ENCODE measurements at places on chromosomes 13 and 19.

- DNase-seq: no peak
Observed at GRCh38 chr19:5575590-5575989, 7.8 kb upstream of the TINCR start.

- no peak for DNase-seq
Observed at GRCh38 chr19:28960586-28960985, 252.4 kb downstream of the UQCRFS1 start.

DNA sequence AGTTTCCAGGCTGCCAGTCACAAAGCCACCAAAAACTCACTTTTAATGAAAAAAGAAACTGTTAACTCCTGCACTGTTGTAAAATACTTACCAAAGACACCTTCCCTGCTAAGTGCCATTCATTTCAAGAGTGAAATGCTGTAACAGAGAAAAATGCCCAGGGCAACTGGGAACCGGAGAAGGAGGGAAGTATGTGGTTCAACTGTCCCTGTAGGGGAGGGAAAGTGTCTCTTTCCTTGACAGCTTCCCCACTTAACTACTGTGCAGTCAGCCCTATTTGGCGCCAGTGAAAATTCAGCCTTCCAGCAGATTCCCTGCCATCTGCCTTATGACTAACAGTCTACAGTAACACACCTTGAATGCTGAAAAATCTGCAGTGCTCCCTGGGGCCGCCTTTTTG lies 789.0 kb downstream of the DIAPH3 start:
- no peak for DNase-seq

DNA sequence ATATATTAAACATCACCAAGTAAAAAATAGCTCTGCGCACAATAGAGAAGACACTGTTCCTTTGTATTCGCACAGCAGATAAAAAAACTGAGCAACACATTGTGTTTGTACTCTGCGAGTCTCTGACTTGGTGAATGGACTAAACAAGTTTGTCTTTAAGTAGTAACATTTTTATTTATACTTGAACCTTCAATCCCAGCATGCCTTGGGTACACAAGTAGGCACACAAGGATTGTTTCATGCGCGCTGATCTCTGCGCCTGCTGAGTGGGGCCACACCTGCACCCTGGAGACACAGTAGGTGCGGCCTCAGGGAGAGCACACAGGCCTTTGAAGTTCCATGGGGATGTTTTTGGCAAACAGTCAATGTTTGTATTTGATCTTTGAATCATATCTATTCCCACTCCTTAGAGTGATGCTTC lies 318.9 kb downstream of the MYO16 start:
- DNase-seq: no peak

- DNase-seq: no peak
Observed at GRCh38 chr13:107216046-107216755, 648.3 kb upstream of the ARGLU1 start.

GRCh38 chr19:42252365-42253244 lies 2.3 kb downstream of the ERF start:
- no peak for DNase-seq

- DNase-seq: no peak
Observed at GRCh38 chr13:67518785-67519184, 288.6 kb upstream of the PCDH9 start.

GRCh38 chr19:19749908-19750841 lies 17.3 kb upstream of the ZNF14 start:
- no peak for DNase-seq

DNA sequence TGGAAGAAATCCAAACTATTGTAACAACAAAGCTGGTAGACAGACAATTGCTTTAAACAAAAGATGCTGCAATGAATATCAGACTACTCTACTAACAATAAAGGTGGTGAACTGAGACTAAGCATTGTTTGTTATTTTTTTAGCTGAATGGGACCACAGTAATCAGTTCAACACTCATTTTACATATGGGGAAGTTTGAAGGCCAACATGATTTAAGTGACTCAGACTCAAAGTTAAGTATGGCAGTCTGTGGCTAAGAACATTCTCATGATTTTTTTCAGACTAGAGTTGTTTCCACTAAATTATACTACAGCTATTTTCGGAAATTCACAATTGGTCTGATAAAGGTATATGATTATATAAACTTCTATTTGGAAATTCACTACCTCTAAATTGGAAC lies 10.4 kb downstream of the EXOSC8 start:
- no peak for DNase-seq

GRCh38 chr13:21115231-21115630 lies 53.8 kb upstream of the LATS2 start:
- DNase-seq: no peak

- DNase-seq: no peak
Observed at GRCh38 chr13:46655377-46656180, 102.6 kb downstream of the LRCH1 start.

- DNase-seq: no peak
Observed at GRCh38 chr13:99422586-99423220, 78.6 kb upstream of the TM9SF2 start.

GRCh38 chr13:51988988-51989618 lies 22.1 kb downstream of the ATP7B start:
- no peak for DNase-seq

DNA sequence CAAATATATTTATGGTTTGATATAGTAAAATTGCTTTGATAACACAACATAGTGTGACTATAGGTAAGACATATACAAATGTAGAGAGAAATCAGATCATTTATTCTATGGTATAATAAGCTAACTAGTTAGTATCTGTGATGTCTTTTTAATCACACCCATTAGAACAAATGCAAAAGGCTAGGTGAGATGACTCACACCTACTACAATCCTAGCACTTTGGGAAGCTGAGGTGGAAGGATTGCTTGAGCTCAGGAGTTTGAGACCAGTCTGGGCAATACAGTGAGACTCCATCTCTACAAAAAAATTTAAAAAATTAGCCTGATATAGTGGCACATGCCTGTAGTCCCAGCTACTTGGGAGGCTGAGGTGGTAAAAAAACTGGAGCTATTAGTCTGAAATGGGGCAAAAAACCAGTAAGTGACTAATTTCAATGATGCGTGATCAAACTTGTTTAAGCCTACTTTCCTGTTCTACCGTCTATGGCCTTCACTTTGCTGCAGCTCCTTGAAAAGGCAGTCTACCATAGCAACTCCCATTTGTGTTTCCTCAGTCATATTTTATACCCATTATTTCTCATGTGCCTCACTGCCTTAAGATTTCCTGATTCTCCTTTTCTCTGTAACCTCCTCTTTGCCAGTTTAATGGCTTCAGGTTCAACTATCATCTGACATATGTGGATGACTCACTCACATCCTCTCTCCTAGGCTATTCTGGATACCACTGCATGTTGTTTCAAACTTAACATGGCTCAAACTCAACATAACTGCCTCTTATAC lies 12.5 kb downstream of the ALG5 start:
- no peak for DNase-seq

DNA sequence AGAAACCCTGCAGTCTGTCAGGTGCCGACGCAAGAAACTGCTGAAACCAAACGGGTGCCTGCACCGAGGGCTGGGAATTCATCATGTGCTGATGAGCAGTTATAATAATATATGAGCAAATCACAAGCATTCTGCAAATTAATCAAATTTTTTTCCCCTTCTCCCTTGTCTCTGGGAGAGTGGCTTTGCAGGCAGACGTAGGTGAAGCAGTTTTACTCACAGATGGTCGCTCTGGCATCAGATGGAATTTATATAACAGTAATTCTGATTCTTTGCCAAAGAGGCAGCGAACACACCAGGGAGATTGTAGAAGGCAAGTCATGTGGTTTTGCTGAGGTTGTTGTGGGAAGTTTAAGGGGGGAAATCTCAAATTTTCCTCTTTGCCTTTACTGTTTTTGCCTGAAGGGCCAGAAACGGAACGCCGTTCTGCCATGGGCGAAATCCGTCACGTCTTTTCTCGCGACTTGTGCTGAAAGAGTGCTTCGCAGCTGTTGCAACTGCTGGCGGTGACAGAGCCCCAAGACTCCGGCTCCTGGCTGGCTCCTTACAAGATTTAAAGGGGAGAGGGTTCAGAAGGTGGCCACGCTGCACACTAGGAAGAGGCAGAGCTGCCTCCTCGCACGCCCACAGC lies 320.1 kb downstream of the ZNF536 start:
- no peak for DNase-seq

DNA sequence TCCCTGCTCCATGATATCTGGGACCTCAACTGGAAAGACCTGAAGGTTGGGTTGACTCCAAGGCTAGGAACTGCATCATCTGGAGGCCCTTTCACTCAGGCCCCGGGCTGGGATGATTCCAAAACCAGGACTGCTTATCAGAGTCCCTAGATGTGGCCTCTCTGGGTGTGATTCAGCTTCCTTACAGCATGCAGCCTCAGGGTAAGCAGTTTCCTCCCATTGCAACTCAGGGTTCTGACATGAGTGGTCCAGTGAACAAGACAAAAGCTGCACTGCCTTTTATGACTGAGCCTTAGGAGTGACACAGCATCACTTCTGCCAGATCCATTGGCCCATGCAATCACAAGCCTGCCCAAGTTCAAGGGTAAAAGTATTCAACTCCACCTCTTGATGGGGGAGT lies 502.8 kb downstream of the COG6 start:
- no peak for DNase-seq

- DNase-seq: no peak
Observed at GRCh38 chr19:46503848-46504453, 8.3 kb upstream of the PNMA8B start.

DNA sequence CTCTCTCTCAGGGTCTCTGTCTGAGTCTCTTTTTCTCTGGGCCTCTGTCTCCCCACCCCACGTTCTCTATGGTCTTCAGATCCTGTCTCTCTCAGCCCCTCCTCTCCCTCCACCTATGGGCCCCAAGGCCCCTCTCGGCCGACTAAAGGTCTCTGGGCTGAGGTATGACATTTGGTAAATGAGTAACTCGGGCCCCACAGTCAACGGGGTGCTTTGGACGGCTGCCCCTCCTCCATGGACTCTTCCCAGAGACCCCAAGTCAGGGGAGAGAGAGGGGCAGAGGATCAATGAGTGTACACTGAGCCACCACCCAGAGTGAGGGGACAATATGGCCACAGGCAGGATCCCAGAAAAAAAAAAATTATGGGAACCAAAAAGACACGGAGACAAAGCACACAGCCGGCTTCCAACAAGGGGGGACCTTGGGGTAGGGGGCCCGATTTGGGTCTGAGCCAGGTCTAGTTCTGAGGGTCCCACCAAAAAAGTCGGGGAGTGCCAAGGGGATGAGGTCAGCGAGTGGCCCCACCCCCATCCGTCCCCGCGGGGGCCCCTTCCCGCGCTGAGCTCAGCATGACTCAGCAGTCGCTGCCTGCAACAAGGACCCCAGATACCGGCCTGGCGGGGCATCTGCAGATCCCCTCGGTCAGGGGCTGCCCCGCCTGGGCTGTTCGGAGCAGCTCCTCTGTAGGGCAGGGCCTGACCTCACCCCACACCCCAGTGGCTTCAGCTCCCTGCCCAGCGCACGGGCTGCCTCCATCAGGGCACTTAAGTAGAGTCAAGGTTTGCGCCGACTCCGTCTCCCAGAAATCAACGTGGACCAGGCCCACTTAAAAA lies 1.5 kb upstream of the FTL start:
- peak; percentile 64 for DNase-seq

- DNase-seq: no peak
Observed at GRCh38 chr19:52786078-52786463, 520 bp downstream of the ZNF600 start.

- no peak for DNase-seq
Observed at GRCh38 chr19:45567609-45568008, 17.0 kb downstream of the OPA3 start.

DNA sequence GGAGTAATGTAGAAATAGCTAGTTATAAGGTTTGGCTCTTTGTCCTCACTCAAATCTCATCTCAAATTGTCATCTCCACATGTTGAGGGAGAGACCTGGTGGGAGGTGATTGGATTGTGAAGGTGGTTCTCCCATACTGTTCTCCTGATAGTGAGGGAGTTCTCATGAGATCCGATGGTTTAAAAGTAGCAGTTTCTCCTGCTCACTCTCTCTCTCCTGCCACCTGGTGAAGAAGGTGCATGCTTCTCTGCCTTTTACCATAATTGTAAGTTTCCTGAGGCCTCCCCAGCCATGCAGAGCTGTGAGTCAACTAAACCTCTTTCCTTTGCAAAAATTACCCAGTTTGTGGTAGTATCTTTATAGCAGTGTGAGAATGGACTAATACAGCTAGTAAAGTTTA lies 849.4 kb downstream of the DACH1 start:
- no peak for DNase-seq

GRCh38 chr19:28839455-28839854 lies 373.5 kb downstream of the UQCRFS1 start:
- DNase-seq: no peak

- DNase-seq: no peak
Observed at GRCh38 chr13:46401432-46401831, 14.4 kb upstream of the RUBCNL start.

- no peak for DNase-seq
Observed at GRCh38 chr13:90197722-90198121, 1149.8 kb upstream of the MIR17HG start.

DNA sequence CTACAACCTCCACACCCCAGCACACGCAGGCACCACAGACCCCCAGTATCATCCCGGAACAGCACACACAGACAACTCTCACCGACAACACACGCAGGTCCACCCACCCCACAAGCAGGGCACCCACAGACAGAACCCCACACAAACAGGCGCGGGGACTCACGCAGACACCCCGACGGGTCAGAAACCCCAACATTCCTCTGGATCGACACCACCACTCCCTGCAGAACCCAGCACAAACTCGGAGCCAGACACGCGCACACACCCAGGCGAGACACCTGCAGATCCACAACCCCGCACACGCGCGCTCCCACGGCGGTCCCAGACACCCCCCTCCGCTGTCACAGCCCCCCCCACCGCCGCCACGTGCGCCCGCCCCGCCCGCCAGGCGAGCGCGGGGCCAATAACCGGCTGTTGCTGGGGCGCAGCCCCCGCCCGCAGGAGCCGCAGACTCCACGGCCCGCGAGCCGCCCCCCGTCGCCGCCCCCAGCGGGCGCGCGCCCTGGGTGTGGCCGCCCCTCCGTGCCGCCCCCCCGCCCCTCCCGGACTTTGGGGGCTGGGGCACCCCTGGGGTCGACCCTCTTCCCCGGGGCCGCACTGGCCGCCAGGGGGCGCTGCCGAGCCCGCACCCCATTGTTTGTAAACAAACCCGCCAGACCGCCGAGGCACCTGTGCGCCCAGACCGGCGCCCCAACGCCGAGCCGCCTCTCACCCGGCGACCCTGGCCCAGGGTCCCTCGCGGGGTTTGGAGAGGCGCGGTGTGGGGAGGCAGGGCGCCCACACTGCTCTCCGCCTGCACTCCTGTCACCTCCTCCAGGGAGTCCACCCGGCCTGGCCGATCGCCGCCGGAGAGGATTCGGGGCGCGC lies 712 bp downstream of the BBC3 start:
- peak; percentile 82 for DNase-seq

DNA sequence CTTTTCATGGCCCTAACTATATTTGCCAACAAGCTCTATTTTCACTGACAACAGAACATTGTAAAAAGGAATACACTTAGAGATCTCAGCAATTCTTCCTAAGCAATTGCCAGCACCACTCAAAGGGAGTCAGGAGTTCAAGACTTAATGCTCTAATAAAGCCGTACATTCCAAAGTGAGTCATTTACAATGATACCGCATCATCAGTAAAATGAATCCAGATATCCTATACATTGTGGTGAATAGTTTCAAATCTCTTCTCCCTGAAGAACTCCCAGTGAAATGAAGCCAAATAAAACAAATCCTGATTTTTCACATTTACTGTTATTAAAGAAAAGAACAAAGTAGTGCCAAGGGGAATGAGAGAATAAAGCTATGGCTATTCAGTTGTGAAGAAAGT lies 2898.7 kb upstream of the PCDH20 start:
- no peak for DNase-seq

- peak; percentile 32 for DNase-seq
Observed at GRCh38 chr19:16875584-16876555, 12.9 kb upstream of the F2RL3 start.

GRCh38 chr13:83666141-83666540 lies 216.1 kb downstream of the SLITRK1 start:
- DNase-seq: no peak

Data from CD4-positive, alpha-beta T cell treated with Interleukin-15 for 1 hour (primary cell).